ENCODE measurements at places on chromosomes 12 and 14.

- DNase-seq, result peak; percentile 91
- H3K27ac ChIP-seq, result no peak overlapping the region
- peaks cover 23% of the 10 kb centered on the region for H3K4me1 ChIP-seq
- H3K4me3 ChIP-seq, result peak overlapping the region; percentile 65
These were observed 5.1 kb upstream of the NKX2-1 start for GRCh38 chr14:36524874-36525745.

GRCh38 chr14:21023174-21023573 lies 1.7 kb downstream of the NDRG2 start:
- no peak overlapping the region for H3K27ac ChIP-seq
- H3K36me3 ChIP-seq, result peaks cover 6% of the 10 kb centered on the region
- H3K27me3 ChIP-seq, result peaks cover 35% of the 10 kb centered on the region
- DNase-seq, result no peak
- peak overlapping the region; percentile 79 for H3K4me3 ChIP-seq

- peaks cover 6% of the 10 kb centered on the region for H3K27me3 ChIP-seq
- DNase-seq, result no peak
- H3K27ac ChIP-seq, result no peak overlapping the region
- H3K36me3 ChIP-seq, result peaks cover 11% of the 10 kb centered on the region
- H3K4me3 ChIP-seq, result no peak overlapping the region
- H3K4me1 ChIP-seq, result peaks cover 4% of the 10 kb centered on the region
These were observed 29.7 kb upstream of the CHST11 start for GRCh38 chr12:104426926-104427546.

GRCh38 chr12:88658009-88658408 lies 77.7 kb upstream of the KITLG start:
- H3K4me1 ChIP-seq, result peaks cover 2% of the 10 kb centered on the region
- DNase-seq, result no peak
- no peak overlapping the region for H3K4me3 ChIP-seq
- no peak overlapping the region for H3K27ac ChIP-seq

- peaks cover 19% of the 10 kb centered on the region for H3K4me1 ChIP-seq
- peaks cover 23% of the 10 kb centered on the region for H3K27me3 ChIP-seq
- H3K36me3 ChIP-seq, result peaks cover 12% of the 10 kb centered on the region
- peak overlapping the region; percentile 50 for H3K27ac ChIP-seq
- H3K4me3 ChIP-seq, result peak overlapping the region; percentile 84
These were observed 647 bp downstream of the LGMN start for GRCh38 chr14:92747701-92748258.

DNA sequence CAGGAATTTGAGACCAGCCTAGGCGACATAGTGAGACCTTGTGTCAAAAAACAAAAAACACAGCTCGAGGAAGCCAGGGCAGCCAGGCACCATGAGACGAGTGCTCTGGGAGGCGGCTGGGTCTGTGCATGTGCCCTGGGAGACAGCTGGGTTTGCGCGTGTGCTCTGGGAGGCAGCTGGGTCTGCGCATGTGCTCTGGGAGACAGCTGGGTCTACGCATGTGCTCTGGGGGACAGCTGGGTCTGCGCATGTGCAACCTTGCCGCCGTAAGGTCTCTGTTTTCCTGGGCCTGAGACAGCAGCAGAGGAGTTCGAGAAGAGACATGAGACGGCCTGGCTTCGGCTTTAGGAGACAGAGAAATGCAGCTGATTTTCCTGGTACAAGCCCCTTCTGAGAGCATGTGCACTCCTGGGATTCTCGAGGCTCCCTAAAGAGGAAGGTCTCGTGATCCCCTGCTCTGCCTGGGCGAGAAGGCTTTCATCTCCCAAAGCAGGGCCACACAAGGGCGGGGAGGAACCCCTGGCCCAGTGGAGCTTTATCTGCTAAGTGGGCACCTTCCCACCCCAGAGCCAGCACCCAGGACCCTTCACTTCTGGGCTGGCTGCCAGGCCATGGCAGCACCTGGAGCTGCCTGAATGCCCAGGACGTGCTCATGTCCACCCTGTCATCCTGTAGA lies 3.5 kb upstream of the BDKRB1 start:
- no peaks in the 10 kb centered on the region for H3K36me3 ChIP-seq
- DNase-seq, result no peak
- no peak overlapping the region for H3K27ac ChIP-seq
- no peak overlapping the region for H3K4me3 ChIP-seq
- no peaks in the 10 kb centered on the region for H3K27me3 ChIP-seq
- H3K4me1 ChIP-seq, result peaks cover 21% of the 10 kb centered on the region

DNA sequence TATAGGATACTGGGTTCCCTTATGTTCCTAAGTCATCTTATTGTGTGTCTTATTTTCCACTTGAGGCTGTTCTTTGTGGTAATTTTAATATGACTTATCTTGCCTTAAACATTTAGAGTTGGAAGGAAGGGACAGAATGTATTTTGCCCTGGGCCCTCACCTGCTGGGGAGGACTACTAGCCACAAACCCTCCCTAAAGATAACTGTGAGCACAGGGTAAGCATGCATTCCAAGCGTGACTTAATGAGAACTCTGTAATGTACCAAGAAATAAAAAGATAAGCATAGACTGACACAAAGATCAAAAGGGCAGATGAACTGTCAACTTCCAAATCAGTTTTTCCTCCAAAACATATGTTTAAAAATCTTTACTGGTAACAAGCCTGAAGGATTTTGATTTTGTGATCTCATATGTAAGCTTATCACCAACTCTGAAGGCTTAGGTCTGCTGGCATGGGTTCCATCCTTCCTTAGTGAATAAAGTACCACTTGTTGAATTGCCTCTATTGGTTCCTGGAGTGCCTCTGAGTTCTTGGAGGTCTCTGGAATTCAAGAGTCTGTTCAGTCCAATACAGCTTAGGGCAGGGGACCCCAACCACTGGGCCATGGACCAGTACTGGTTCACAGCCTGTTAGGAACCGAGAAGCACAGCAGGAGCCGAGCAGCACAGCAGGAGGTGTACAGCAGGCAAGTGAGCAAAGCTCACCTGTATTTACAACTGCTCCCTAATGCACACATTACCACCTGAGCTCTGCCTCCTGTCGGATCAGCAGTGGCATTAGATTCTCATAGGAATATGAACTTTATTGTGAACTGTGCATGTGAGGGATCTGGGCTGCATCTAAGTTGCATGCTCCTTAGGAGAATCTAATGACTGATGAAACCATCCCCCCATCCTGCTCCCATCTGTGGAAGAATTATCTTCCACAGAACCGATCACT lies 29.8 kb upstream of the NFYB start:
- no peaks in the 10 kb centered on the region for H3K36me3 ChIP-seq
- peaks cover 6% of the 10 kb centered on the region for H3K4me1 ChIP-seq
- no peak overlapping the region for H3K27ac ChIP-seq
- peaks cover 4% of the 10 kb centered on the region for H3K27me3 ChIP-seq
- DNase-seq, result no peak

- H3K27ac ChIP-seq, result no peak overlapping the region
- peak; percentile 75 for DNase-seq
- H3K4me3 ChIP-seq, result no peak overlapping the region
These were observed 38.2 kb upstream of the STAB2 start for GRCh38 chr12:103548622-103549601.

DNA sequence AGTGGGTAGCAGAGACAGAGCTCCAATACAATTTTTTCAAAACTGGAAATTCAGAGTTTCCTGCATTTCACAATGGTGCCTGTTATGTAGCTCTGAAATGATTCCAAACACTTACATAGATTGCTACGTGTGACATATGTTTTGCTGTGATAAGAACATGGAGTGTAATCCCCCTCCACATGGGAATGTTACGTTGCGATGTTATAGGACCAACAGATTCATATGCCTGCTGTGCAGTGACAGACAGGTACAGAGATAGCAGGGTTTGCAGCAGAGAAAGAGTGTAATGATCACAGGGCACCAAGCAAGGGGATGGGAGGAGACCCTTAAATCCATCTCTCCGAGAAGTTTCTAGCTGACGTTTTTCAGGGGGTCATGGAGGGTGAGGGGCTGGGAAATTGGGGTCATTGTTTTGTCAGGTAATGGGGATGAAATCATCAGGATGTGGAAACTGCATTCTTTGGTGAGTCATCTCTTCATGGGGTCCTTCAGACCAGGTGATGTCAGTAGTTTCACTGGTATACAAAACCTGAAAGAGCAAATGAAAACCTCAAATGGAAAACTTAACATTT lies 76.6 kb upstream of the OSBPL8 start:
- no peak overlapping the region for H3K4me3 ChIP-seq
- DNase-seq, result no peak
- H3K4me1 ChIP-seq, result peaks cover 38% of the 10 kb centered on the region
- H3K27me3 ChIP-seq, result no peaks in the 10 kb centered on the region
- no peak overlapping the region for H3K27ac ChIP-seq

DNA sequence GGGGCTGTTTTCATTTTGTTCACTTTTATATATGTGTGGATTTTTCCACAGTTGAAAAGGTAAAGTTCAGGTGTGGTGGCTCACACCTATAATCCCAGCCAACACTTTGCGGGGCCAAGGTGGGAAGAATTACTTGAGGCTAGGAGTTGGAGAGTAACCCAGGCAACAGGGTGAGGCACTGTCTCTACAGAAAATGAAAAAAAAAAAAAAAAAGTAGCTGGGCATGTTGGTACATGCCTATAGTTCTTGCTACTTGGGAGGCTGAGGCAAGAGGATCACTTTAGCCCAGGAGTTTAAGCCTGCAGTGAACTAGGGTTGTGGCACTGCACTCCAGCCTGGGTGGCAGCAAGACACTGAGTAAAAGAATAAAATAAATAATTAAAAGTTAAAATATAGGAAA lies 326.5 kb downstream of the NAV3 start:
- H3K4me3 ChIP-seq, result no peak overlapping the region
- DNase-seq, result no peak
- no peaks in the 10 kb centered on the region for H3K27me3 ChIP-seq
- peak overlapping the region; percentile 64 for H3K27ac ChIP-seq

DNA sequence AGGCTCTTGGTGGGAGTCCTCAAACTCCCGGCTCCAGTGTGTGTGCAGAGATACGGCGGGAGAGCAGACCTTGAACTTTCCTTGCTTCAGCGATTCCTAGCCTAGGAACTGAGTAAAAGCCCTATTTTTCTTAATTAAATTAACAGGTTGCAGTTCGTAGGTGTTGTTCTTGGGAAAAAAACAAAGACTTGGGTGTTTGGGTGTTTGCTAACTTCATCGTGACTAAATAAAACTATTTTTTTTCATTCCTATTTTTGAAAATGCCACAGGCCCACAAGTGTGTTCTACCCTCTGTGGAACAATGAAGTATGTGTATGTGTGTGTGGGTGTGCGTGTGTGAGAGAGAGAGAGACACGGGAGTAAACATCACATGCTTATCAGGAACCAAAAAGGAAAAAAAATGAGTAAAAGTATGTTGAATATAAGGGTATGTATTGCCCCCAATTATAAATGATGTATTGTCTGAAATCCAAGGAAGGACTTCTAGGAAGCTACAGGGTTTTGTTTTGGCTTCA lies 651 bp downstream of the TMEM117 start:
- H3K27me3 ChIP-seq, result peaks cover 42% of the 10 kb centered on the region
- no peak for DNase-seq
- no peaks in the 10 kb centered on the region for H3K36me3 ChIP-seq
- peaks cover 7% of the 10 kb centered on the region for H3K4me1 ChIP-seq
- H3K27ac ChIP-seq, result no peak overlapping the region

DNA sequence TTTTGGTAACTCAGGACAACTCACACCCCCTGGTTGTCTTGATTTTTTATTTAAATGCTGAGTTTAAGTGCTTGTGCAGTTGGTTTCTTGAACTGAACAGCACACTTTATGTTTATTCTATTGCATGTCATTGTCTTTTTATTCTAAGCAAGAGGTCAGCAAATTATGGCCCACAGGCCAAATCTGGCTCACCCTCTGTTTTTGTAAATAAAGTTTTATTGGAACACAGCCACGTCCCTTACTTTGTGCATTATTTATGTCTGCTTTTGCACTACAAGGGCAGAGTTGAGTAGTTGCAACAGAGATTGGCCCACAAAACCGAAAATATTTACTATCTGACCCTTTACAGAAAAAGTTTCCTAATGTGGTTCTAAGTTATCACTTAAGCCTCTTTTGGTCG lies 52.3 kb downstream of the SUDS3 start:
- H3K27me3 ChIP-seq, result no peaks in the 10 kb centered on the region
- no peak overlapping the region for H3K27ac ChIP-seq
- no peak for DNase-seq
- H3K4me3 ChIP-seq, result no peak overlapping the region

DNA sequence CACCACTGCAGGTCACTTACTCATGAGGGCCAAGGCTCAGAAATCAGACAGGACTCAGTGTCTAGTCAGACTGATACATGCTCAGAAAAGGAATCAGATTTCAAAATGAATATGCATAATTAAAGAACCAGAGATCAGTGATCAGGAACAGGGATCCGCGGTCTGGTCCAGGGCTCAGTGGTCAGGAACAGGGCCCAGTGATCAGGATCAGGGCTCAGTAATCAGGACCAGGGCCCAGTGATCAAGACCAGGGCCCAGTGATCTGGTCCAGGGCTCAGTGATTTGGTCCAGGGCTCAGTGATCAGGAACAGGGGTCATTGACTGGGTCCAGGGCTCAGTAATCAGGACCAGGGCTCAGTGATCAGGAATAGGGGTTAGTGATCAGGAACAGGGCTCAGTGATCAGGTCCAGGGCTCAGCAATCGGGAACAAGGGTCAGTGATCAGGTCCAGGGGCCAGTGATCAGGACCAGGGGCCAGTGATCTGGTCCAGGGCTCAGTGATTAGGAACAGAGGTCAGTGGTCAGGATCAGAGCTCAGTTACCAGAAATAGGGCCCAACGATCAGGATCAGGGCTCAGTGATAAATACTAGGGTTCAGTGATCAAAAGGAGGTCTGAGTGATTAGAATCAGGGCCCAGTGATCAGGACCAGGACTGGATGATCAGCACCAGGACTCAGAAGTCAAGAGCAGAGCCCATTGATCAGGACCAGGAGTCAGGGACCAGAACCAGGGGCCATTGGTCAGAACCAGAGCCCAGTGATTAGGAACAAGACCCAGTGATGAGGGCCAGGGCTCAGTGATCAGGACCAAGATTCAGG lies 175.3 kb downstream of the TMEM121 start:
- no peaks in the 10 kb centered on the region for H3K4me1 ChIP-seq
- peaks cover 10% of the 10 kb centered on the region for H3K27me3 ChIP-seq
- no peak for DNase-seq
- H3K36me3 ChIP-seq, result peaks cover 34% of the 10 kb centered on the region
- no peak overlapping the region for H3K27ac ChIP-seq
- no peak overlapping the region for H3K4me3 ChIP-seq
